ENCODE measurements at places on chromosomes 1 and 21.

GRCh38 chr1:26719205-26719604 is 23.4 kb downstream of the ARID1A start:
- no peak for DNase-seq

DNA sequence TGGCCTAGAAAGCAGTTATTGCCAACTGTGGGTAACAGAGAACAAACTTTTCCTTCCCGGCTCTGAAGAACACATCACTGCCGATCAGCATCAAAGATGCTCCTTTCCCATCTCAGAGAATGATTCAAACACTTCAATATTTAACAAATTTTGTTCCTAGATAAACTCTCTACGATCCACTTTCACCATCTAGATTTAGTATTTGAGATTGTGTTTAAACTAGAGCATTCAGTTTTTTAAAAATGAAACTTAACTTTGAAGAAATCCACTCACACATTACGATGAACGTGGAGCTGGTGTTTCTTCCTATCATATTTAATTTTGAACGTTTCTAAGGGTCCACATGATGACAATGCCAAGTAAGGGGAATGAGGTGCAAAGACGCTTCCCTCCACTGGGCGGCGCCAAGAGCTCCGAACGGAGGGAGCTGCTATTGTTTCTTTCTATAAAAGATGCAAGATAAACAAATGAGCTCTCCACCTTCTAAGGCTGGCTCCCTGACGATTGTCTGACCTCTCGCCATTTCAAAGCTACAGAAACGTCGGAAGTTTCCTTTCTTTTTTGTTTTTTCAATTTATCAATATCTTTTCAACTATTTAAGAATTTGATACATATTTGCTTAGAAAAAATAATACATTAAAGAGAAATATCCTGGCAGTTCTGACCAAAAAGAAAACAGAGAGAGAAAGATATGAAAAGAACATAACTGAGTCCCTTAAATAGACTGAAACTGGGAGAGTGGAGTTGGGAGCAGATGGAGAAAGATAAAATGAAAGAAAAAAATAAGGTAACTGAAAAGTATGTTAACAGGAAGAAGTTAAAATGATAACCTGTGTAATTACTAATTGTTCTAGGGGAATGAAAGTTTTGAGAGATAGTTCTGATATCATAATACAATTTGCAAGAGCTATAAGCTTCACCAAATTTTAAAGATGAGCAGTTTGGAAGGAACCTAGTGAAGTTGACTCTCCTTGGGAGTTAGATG is 4.4 kb upstream of the BARHL2 start:
- DNase-seq = no peak

GRCh38 chr1:110434946-110435345 is 16.0 kb upstream of the PROK1 start:
- DNase-seq = no peak

DNA sequence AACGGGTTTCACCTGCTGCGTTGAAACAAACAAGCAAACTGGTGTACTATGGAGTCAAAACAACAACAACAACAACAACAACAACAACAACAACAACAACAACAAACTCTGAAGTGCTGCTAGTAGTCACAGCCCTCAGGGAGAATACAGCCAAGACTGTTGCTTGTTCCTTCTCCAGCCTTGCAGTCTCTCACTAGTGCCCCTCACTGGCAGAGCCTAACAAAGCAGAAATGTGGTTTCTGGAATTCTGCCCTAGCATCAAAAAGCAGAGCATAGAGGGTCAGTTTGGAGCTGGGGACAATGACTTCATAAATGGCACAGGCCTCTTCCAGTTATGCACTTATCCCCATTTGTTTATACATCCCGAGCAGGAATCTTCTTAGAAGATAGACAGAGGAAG is 187.4 kb downstream of the KCNK2 start:
- no peak for DNase-seq

DNA sequence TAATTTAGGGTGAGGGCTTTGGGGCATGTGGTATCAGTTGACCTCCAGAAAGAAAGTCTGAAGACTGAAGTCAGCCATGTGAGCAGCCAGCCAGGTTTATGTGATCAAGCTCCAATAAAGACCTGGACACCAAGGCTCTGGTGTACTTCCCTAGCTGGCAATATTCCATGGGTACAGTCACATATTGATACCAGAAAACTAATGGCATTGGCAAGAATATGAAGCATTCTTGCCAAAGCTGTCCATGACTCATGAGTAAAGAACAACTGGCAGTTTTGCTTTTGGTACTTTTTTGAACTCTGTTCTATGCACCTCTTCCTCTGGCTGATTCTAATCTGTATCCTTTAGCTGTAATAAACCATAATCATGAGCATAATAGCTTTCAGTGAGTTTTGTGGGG is 415.3 kb upstream of the CAMK1G start:
- no peak for DNase-seq

DNA sequence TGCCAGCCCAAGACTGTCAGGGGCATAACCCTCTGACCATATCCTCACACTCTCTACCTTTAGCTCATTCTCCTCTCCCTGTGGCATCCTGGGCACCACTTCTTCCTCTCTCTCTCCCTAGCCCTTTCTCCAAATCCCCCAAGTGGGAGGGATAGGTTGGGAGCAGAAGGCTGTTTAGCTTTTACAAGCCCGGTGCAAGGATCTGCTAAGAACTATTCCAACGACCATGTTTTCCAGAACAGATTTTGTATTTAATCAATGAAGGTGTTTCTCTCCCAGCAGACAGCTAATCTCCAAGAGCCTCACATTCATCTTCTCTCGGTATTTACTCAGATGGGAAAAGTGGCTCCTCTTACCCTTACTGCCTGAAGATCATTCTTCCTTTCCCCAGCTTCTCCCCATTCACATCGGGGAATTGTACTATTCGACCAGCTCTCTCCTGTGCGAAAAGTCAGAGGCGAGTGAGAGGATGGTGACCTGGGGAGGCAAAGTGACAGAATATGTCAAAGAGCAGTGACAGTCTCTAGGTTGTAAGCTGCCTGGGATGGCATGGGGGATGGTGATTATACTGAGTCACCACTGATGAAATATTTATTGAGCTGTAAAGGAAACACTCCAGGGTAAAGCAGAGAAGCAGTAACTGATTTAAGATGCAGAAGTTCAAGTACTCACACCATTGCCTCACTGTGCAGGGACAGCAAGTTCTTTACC is 47.0 kb upstream of the RBM15 start:
- DNase-seq = no peak

DNA sequence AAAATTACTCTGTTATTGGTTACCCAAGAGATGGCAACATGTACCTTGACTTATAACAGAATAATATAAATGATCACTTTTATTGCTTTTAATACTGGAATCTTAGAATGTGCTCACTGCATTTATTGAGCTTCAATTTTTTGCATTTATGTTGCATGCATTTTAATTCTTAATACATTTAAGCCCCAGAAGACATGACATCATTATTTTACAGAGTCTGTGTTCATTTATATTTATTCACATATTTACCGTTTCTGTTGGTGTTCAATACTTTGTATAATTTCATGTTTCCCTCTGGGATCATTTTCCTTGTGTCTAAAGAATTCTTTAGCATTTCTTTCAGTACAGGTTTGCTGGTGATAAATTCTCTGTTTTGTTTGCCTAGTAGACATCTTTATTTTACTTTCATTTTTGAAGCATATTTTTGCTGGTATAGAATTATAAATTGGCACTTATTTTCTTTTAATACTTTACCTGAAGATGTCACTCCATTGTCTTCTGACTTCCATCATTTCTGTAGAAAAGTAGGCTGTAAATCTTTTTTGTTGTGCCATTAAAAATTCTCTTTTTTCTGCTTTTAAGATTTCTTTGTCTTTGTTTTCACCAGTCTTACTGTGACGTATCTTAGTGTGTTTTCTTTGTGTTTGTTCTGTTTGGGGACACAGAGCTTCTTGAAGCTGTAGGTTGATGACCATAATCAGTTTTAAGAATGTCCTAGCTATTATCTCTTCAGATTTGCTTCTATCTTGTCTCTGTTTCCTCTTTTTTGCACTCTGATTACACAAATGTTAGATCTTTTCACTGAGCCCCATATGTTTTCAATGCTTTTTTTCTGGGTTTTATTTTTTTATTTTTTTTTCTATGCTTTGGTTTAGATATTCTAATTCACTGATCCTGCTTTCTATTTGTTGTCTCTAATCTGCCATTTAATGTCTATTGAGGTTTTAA is 26.9 kb downstream of the DISP3 start:
- no peak for DNase-seq

- no peak for DNase-seq
These were observed 125.3 kb upstream of the GREM2 start for GRCh38 chr1:240737298-240737697.

GRCh38 chr21:20311234-20311787 is 686.9 kb upstream of the NCAM2 start:
- DNase-seq = no peak

DNA sequence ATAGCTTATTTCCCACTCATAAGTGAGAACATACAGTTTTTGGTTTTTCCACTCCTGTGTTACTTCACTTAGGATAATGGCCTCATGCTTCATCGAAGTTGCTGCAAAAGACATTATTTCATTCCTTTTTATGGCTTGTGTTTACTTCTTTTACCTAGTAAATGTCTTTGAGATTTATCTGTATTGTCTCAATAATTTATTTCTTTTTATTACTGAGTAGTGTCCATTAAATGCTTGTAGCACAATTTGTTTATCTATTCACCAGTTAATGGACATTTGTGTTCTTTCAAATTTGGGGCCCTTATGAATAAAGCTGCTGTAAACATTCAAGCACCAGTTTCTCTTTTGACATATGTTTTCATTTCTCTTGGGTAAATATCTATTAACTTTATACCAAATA is 86.0 kb downstream of the UCHL5 start:
- DNase-seq = no peak

GRCh38 chr1:34162852-34163766 is 1.9 kb downstream of the CSMD2 start:
- no peak for DNase-seq

DNA sequence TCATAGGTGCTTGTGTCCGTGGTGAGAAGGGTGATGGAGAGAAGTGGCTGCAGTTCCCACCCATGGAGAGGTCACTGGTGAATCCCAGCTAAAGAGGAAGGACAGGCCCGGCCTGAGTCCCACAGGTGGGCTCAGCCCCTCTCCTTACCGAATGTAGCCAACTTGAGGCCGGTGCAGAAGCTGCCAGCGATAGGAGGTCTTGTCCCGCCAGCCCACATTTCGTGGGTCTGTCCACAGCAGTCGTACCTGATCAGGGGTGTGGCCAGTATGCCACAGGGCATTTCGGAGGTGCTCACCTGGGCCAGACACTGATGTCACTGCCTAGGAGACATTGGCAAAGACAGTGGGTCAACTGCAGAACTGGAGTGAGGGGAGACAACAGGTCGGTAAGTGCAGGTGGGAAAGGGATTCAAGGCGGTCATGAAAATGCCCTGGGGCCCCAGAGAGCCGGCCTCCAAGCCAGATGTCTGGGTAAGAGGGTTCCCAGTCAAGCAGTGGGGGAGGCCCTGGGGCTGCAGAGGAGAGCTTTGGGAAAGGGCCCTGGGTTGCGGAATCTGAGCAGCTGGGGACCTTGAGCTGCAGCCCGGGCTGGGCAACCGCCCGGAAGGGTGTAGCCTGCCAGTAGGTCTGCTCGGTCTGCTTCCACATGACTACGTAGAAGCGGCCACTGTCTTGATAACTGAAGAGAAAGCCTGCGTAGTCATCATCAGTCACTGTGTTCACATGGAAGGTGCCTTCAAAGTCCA is 10.6 kb downstream of the THBS3 start:
- no peak for DNase-seq

DNA sequence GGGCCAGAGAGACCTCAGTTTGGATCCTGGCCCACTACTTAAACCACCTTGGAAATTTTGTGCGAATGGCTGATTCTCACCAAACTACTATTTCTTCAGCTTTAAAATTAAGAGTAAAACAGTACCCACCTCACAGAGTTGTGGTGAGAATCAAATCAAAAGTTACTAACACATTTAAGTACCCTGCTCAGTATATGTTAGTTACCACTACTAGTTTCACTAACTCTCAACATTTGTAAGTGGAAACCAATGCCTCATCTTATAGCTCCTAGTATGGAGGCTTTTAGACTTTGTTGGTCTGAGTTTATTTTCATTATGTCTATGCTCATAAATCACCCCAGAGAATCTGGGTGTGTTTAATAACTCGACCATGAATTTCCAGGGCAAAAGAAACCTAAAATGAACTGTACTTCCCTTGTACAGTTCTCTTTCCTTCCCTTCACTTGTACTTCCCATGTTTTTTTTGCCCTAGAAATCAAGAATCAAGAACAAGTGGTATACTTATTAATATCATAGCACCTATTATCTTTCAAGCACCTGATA is 11.6 kb upstream of the SERBP1 start:
- DNase-seq = no peak

DNA sequence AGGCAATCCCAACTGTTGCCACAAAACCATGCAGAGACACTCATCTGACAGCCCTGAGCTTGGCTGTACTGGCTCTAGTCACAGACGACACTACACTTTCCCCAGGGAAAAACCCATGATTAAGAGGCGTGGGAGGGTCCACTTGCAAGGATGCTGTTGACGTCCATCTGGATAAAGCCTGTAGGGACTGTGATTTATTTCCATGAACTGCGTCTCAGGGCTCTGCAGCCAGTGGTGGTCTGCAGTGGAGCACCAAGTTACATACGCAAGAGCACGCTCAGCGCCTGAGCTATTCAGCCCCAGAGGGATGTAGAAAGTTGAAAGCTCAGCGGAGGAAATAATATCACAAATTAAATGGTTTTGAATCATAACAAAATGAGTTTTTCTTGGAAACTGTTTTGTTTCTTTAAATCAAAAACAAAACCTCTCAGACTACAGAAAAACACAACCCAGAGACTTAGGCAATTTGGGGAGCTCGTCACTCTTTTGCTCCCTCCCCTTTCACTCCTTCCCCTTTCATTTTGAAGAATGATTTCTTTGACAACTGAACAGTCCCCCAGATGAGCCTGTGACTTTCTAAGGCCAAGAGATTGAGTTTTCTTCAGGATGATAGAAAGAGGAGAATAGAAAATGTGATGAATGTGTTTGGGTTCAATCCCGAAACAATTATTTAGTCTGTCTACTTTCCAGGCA is 71.2 kb downstream of the NGF start:
- DNase-seq = no peak

DNA sequence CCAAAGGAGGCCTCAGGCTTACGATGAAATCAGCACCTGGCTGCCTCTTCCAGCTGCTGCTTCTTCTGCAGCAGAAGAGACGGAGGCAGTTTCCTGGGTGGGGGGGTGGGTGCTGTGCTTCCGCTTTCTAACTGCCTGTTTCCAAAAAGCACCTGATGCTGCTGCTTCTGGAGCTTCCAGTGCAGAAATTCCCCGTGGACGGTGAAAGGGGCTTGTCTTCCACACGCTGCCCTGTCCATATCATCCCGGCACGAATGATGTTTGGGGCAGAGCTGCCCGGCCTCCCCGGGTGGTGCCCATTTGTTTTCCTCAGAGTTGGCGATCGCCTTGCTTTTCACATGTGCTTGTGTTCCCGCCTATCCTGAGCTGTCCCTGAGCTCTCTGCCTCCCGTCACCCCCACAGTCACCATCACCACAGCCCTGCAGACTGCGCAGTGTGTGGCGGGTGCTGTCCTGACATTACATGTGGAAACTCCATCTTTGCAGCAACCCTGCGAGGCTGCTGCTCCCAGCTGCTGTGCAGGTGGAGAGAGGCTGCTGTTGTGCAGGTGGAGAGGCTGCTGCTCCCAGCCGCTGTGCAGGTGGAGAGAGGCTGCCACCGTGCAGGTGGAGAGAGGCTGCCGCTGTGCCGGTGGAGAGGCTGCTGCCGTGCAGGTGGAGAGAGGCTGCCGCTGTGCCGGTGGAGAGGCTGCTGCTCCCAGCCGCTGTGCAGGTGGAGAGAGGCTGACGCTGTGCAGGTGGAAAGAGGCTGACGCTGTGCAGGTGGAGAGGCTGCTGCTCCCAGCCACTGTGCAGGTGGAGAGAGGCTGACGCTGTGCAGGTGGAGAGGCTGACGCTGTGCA is 1.8 kb downstream of the TTLL10 start:
- DNase-seq = no peak

- DNase-seq = no peak
These were observed 27.9 kb downstream of the CASZ1 start for GRCh38 chr1:10768552-10768951.

All from GF-D8 (cell line).